ENCODE measurements at places on chromosomes 12 and 14.
A peak's percentile ranks its signal among the peaks of the same experiment; 100 is the strongest.

DNA sequence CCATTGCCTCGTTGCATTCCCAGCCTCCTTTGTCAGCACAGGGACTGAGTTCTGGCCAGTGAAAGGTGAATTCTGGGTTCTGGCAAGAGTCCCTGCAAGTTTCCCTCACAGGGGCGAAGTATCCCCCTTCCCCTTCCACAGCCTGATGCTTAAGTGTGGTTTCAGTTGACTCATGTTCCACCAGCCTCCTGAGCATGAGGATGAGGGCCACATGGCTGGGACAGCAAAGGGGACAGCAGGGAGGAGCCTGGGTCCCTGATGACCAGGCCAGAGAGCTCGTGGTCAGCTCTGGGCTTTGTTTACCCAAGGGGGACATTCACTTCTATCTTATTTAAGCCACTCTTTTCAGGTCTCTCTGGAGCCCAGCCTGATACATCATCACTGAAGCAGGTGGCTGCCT is 36.5 kb downstream of the CACNA2D4 start:
- DNase-seq: no peak

DNA sequence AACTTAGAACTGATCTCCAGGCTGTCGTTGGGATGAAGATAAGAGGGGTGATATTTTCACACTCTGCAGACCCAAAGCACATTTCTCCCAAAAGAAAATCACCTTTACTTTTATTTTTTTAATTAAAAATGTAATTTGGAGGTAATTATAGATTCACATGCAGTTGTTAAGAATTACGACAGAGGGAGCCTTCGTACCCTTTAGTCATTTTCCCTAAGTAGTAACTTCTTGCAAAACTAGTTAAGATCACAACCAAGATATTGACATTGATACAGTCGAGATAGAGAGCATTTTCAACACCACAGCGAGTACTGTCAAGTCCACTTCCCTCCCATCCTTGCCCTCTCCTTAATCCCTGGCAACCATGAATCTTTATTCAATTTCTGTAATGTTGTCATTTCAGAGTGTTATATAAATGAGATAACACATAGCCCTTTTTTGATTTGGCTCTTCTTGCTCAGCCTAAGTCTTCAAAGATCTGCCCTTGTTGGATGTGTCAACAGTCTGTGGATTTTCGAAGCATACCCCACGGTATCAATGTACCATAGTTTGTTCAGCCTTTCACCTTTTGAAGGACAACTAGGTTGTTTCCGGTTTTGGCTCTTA is 39.6 kb downstream of the DNAH10 start:
- DNase-seq: no peak

- no peak for DNase-seq
Measured at GRCh38 chr12:30263434-30263833, 432.2 kb downstream of the IPO8 start.

DNA sequence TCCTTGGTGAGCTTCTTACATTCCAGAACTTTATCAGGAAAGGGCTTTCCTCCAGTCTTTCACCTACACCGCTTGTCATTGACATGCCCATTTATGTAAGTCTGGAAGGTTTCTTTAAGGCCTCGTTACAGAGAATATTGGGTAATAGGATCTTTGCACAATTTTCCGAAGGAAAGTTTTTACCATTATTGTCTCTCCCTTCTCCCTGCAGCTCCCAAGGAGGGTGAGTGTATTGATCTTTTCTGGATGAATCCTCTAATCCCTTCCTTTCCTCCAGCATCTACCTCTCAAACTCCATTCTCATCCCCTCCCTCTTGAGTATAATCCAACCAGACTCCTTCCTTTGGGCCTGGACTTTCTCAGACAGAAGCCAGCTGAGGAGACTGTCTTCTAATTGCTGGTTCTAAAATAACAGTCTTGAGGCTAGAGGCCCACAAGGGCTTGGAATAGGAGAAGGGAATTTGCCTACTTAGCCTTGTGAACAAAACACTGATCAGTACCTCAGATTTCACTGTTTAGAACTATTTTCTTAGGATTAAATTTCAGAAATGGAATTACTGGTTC is 21.8 kb downstream of the WNK1 start:
- no peak for DNase-seq

- no peak for DNase-seq
Measured at GRCh38 chr14:68391311-68392014, 401.4 kb downstream of the ZFP36L1 start.

DNA sequence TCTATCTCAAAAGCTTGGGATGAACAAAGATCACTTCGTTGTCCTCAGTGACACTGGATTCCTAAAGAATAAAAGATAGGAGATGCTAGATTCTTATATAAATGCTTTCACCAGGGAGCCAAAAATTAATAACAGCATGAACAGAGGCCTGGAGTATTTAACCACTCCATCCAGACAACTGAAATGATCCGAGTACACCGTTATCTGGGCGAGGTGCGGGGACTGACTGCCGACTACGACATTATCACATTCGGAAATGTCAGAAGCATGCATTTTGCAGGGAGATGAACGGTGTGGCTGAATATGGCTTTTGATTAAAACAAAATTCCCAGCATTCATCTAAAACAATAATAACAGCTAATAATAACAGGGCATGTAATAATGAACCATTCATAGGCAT is 56.6 kb downstream of the TRPV4 start:
- DNase-seq: no peak

GRCh38 chr14:50452296-50452695 is 55.6 kb upstream of the CDKL1 start:
- peak; percentile 19 for DNase-seq

DNA sequence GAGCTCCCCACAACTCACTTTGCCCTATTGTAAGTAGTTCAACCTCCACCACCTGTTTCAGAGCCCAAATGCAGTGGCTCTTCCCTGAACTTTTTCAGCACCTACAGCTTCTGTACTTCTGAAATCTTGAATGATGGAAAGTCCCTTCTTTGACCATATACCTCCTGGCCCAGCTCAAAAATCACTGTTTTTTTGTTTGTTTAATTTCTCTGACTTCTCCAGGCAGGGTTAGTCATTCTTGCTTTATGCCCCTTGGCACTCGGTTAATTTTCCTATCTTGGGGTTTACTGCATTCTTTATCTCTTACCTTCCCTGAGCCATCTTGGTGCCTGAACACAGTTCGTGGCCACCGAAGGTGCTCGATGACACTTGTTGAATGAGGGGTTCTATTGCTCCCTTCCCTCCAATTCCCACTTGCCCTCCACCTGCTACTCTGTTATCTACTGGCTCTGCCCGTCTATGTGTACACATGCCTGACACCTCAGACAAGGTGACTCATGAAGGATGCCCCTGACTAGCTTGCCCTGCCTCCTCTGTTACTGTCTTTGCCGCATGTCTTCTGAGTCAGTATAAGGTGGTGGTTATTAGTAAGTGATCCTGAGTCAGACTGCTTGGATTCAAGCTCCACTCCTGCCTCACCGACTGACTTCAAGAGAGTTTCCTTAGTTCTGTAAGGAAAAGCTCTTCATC is 4.4 kb downstream of the AMHR2 start:
- DNase-seq: no peak

DNA sequence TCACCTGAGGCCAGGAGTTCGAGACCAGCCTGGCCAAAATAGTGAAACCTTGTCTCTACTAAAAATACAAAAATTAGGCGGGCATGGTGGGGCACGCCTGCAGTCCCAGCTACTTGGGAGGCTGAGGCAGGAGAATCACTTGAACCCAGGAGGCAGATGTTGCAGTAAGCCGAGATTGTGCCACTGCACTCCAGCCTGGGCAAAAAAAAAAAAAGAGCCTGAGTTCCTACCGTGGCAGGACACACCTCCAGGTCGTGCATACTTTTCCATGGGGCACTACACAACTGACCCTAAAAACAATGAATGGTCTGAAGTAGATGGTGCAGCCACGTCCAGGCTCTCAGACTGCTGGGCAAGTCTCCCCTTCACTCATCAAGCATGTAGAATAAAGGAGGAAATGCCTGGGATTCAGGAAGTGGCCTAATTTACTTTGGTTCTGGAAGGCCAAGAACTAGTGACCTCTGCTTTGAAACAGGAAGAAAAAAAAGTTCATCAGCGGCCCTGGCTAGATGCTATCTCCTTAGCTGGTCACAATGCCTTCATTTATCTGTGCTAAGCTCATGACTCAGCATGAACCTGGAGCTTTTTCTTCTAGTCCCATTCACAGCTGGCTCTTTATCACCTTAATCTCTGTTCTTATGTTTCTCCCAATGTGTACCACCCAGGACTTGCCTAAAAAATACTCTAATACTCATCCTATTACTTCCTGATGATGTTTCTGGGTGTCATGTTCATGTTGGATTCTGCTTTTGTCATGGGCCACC is 55.8 kb upstream of the OR6J1 start:
- DNase-seq: no peak

DNA sequence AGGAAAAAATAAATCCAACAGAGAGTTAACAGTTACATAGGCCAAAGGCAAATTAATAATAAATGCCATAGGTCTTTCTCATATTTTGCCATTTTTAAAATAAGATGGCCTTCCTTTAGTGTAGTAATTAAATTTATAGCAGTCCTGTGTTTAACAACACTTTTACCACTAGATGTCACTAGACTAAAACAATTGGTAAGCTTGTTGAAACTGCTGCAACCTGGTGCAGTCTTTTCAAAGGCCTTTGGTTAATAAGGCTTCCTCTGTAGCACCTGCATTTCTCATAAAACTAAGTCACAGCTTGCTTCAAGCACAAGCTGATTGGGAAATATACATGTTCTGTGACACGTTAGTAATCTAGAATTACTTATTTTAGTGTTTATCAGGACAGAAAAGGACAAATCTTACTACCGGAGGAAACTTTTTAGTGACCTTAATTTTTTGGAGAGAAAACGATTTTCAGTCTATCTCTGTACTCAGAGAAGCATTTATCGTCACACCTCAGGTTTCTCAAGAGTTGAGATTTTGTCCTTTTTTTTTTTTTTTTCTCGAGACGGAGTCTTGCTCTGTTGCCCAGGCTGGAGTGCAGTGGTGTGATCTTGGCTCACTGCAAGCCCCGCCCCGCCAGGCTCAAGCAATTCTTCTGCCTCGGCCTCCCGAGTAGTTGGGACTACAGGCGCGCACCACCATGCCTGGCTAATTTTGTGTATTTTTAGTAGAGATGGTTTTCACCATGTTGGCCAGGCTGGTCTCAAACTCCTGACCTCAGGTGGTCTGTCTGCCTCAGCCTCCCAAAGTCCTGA is 20.0 kb downstream of the BORCS5 start:
- DNase-seq: peak; percentile 86

DNA sequence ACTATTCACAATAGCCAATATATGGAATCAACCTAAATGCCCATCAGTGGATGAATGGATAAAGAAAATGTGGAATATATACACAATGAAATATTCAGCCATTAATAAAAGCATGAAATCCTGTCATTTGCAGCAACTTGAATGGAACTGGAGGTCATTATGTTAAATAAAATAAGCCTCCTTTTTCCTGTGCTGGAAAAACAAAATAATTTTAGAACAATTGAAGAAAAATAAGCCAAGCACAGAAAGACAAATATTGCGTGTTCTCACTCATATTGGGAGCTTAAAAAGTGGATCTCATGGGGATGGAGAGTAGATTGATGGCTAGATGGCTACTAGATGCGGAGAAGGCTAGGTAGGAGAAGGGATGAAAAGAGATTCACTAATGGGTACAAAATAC is 6.3 kb upstream of the BTG1 start:
- no peak for DNase-seq

GRCh38 chr12:75154388-75154787 is 55.3 kb downstream of the KCNC2 start:
- DNase-seq: no peak

- DNase-seq: no peak
Measured at GRCh38 chr12:131615326-131616042, 95.4 kb upstream of the SFSWAP start.

DNA sequence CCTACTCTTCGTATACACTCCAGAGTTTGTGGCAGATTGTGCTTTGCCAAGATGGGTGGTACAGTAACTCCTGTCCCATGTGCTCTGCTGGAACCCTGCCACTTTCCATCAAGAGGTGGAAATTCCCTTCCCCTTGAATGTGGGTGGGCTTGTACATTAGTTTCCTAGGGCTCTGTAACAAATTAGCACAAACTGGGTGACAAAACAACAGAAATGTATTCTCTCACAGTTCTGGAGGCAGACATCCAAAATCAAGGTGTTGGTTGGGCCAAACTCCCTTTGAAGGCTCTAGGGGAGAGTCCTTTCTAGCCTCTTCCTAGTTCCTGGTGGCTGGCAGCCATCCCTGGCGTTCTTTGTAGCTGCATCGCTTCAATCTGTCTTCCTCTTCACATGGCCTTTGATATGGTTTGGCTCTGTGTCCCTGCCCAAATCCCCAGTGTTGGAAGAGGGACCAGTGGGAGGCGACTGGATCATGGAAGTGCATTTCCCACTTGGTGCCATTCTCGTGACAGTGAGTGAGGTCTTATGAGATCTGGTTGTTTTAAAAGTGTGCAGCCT is 117.5 kb downstream of the VRK1 start:
- no peak for DNase-seq

- no peak for DNase-seq
Measured at GRCh38 chr12:39883411-39883810, 222.5 kb downstream of the SLC2A13 start.

DNA sequence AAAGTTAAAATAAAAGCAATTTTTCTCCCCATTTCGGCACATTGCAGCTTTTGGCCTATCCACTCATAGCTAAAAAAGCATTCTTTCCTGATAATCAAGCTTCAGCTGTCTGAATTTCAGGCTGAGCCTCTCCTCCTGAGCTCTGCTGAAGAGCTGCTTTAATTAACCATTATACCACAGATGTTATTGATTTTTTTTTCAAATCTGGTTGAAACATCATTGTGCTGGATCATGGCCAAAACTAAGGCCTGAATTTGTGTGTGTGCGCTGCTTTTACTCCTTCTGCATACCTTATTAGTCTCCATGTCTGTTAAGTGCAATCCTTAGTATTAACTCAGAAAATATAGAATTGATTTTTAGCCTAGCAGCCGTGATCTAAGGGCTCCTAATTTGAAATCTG is 52.3 kb downstream of the MBIP start:
- DNase-seq: peak; percentile 60

DNA sequence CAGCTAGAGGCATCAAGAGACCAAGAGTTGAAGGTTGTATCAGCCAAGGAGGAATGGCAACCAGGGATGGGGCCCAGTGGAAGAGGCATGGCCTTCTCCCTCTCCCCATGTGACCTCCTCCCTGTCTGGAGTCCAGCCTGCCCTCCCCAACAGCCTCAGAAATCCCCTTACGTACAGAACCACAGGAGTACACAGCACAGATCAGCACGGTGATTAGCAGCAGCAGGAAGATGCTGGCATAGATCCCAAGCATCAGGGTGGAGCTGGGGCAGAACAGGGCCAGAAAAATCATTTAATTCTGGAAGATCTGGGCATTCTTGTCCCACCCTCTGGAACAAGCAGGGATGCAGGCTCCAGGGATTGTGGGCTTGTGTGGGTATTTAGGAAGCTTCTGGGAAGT is 14.4 kb downstream of the ADCY6 start:
- no peak for DNase-seq

- DNase-seq: no peak
Measured at GRCh38 chr12:108694812-108695278, 36.5 kb downstream of the CORO1C start.

- DNase-seq: no peak
Measured at GRCh38 chr12:85552461-85552860, 272.4 kb downstream of the ALX1 start.

GRCh38 chr14:94052199-94052598 is 26.1 kb downstream of the OTUB2 start:
- DNase-seq: peak; percentile 68

Measured in DMS153 (cell line).